ENCODE measurements at places on chromosomes 2 and 18.
A peak's percentile ranks its signal among the peaks of the same experiment; 100 is the strongest.

GRCh38 chr18:32200766-32201165 lies 10.9 kb downstream of the MEP1B start:
- no peak for DNase-seq

- DNase-seq = no peak
These were observed 13.4 kb downstream of the NEDD4L start for GRCh38 chr18:58057291-58057965.

DNA sequence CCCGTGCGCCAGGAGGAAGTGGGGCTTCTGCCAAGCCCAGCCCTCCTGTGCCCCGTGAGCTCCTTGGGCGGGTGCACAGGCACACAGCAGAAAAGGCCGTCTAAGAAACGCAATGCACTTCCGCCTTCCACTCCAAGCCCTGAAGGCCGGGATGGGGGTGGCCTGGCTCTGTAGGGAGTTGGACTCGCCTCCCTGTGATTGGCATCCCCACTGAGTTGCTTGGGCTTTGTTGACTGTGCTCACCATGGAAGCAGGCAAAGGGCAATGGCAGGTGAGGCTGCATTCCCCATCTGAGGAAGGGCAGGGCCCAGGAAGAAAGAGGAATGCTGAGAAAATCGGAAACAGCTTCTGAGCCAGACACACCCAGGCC lies 66.8 kb downstream of the CRACDL start:
- DNase-seq = no peak

GRCh38 chr18:11199477-11199876 lies 50.1 kb upstream of the PIEZO2 start:
- DNase-seq = no peak

GRCh38 chr18:57904535-57904934 lies 101.4 kb upstream of the ATP8B1 start:
- DNase-seq = no peak

GRCh38 chr2:40642237-40642636 lies 190.3 kb upstream of the SLC8A1 start:
- DNase-seq = no peak

DNA sequence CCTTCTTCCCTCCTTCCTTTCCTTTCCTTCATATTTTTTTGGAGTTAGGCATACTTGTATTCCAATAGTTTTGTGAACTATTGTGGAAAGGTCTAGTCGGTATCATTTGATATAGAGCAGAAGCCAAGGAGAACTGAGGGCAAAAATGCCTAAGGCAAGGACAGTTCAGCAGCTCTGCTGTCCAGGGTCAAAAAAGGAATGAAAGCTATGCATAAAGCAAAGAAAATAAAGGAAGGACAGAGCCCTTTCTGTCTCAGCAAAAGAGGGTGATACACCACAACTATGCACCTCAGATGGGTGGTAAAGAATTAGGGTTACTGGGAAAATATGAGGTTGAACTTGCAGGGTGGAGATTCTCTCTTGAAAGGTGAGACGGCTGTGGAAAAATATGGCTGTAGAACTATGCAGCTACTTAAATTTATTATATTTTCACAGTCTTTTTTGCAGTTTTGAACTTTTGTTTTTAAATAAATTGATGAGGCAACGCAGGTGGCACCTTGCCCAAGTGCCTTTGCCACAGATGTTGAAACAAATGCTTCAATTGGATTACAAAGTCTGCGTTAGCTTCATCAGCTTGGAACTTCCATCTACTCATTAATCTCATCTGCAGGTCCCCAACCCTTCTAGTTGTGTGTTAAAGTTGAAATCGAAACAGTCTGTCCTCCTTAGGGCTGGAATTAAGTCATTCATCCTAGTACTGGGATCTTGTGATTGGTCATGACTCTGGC lies 20.8 kb downstream of the LHCGR start:
- no peak for DNase-seq

- DNase-seq = no peak
These were observed 3.6 kb upstream of the TFCP2L1 start for GRCh38 chr2:121288454-121289231.

- DNase-seq = no peak
These were observed 18.1 kb upstream of the SLC4A5 start for GRCh38 chr2:74361327-74361726.

GRCh38 chr18:51164761-51165281 lies 32.7 kb downstream of the MEX3C start:
- no peak for DNase-seq

- no peak for DNase-seq
These were observed 27.8 kb downstream of the MBD5 start for GRCh38 chr2:148048475-148049221.

GRCh38 chr2:95264624-95265023 lies 9.6 kb upstream of the PROM2 start:
- no peak for DNase-seq

GRCh38 chr18:13494871-13495445 lies 231.4 kb downstream of the FAM210A start:
- DNase-seq = no peak

DNA sequence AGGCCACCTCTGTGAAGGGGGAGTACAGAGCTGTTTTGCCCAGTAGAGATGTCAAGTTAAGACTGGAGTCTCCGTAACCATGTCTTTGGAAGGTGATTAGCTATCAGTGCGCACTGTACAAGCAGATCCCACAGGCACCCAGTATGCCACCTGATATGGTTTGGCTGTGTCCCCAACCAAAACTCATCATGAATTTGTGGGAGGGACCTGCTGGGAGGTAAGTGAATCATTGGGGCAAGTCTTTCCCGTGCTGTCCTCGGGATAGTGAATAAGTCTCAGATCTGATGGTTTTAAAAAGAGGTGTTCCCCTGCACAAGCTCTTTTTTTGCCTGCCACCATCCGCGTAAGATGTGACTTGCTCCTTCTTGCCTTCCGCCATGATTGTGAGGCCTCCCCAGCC lies 90.2 kb downstream of the ACTR2 start:
- DNase-seq = no peak

DNA sequence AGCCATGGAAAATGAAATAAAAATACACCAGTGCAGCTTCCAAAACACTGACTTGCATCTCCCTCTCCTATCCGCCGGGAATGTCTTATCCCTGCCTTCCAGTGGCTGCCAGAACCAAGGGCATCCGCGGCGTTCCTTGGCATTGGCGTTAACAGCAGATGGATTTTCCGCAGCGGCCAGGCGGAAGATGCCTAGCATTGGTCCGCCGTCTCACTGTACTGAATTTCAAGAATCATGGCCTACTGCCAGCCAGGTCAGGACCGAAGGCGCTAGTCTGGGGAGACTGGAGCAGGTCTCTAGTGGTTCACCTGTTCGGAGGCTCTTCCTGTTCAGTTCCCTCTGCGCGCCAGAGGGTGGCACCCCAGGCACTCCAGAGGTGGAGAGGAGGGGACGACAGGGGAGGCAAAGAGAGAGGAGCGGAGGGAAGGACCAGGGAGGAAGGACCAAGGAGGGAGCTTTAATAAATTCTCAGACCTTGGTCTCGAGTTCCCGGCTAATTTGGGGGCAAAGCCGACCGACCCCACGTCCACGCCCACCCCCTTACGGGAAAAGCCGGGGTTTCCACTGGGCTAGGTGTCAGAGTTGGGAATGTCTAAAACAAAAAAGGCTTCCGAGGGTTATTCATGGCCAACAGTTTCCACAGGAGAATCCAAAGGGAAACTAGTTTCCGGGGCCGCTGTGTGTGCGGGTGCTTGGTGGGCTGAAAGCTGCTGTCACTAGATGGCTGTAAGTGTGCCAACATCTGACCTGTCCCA lies 3.7 kb upstream of the BCL2L11 start:
- DNase-seq = peak; percentile 80

GRCh38 chr2:23900541-23901322 lies 26.2 kb downstream of the ATAD2B start:
- DNase-seq = no peak

DNA sequence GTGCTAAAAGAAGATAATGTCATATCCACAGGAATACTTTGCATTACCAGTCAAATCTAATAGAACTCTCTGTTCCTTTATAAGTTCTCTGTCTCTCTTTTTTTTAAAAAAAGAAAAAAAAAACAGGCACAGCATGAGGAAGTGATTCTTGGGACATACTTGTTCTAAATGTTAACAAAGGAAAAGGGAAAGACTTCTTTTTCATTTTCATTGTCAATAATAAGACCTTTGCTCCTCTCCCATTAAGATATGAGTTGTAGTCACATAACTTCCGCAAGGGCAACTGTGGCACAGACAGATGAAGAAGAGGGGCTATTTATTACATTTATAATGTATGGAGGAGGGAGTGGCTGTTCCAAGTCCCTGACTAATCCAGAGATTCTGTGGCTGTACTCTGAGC lies 4.7 kb downstream of the CD302 start:
- no peak for DNase-seq

- DNase-seq = peak; percentile 61
These were observed at the start of gene GALR1 for GRCh38 chr18:77249569-77250500. Gene GALR1 (plus strand): TSS chr18:77249848. CDS start chr18:77250549, 701 bp downstream.

- no peak for DNase-seq
These were observed 33.2 kb upstream of the CYTIP start for GRCh38 chr2:157476953-157477709.

- DNase-seq = peak; percentile 78
These were observed 1.1 kb upstream of the FARP2 start for GRCh38 chr2:241354668-241355658.

DNA sequence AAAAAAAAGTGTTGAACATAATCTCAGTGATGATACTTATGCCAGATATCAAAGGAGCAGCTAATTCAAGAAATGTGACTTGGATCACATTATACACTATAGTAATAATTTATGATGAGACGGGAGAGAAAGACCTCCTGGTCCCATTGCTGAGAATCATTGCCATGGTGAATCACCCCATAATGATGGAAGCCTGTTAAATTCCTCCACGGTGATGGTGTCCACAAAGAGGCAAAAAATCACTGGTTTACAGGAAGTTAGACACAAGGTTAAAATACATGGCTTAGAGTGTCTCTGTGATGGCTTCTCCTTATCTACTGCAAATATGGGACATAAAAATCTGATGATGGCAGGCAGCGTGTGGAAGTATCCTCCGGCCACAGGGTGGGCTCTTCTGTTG lies 210.0 kb downstream of the CDH2 start:
- DNase-seq = no peak

- no peak for DNase-seq
These were observed 1624.1 kb upstream of the ZEB2 start for GRCh38 chr2:146143971-146144370.

- no peak for DNase-seq
These were observed 70.5 kb downstream of the CLHC1 start for GRCh38 chr2:55161295-55162210.

DNA sequence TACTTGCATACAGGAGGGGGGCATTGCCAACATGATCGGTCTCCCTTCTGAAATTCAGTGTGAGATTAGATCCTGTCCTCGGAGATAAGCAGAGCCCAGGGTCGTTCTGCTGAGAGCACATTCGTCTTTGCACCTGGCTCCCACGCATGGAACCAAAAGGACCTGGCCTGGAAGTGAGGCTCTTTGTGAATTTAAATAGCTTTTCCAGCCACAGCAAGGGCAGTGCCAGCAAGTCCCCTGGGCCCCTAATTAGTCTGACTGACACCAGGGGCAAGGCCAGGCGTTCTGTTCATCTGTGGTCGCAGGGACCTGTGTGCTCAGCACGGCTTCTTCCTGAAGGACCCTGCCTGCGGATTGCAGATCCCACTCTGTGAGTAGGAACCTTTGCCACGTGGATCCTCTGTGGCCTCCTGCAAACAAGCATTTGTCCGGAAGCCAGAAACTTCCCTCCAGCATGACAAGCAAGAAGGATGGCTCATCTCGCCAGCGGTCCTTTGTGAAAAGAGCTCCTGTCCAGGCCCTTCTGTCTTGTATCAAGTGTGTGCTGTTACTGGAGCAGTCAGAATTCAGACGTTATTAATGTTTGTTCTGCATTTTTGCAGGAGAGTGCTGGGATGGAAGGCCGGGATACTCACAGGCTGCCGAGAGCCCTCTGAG lies 128.7 kb downstream of the TPO start:
- DNase-seq = no peak

GRCh38 chr2:98601532-98602132 lies 6.7 kb downstream of the COA5 start:
- no peak for DNase-seq

Measured in activated CD8-positive, alpha-beta memory T cell treated with anti-CD3 and anti-CD28 coated beads for 24 hours (primary cell).